Naive B cell (primary cell): ENCODE measurements at places on chromosomes 2 and 18.

GRCh38 chr2:203238704-203239526 lies at the start of gene CYP20A1:
CYP20A1 (plus strand) TSS chr2:203239018; CDS start chr2:203239063, 45 bp downstream.
- DNase-seq: peak; percentile 98

- no peak for DNase-seq
Measured at GRCh38 chr2:26581991-26582842, 58.9 kb downstream of the CIB4 start.

GRCh38 chr2:165959371-165959770 lies 5.8 kb upstream of the TTC21B start:
- DNase-seq: no peak

GRCh38 chr2:95122197-95122551 lies 566 bp upstream of the MRPS5 start:
- DNase-seq: no peak

DNA sequence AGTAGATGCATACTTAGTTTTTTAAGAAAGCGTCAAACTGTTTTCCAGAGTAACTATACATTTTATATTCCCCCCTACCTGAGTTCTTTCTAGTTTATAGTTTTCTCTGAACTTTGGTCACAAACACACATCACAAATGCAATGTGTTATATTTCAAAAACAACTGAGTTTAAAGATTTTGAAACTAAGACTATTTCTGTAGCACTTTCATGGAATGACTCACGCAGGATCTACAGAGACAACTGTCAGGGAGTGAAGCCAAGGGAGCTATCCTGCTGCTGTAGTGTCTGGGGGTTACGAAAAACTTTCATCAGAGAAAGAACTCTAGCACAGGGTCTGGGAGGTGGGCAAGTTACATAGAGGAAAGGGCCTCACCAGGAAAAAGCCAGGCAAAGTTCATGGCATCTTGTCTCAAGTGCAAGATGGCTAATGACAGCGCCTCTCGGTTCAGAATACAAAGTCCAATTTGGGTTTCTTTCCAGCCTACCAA lies 66.8 kb downstream of the UXS1 start:
- no peak for DNase-seq

GRCh38 chr2:44310287-44310686 lies 35.0 kb downstream of the SLC3A1 start:
- no peak for DNase-seq

- no peak for DNase-seq
Measured at GRCh38 chr18:61639886-61640285, 252.9 kb downstream of the RNF152 start.

- no peak for DNase-seq
Measured at GRCh38 chr2:174484573-174484972, 2.3 kb downstream of the GPR155 start.

GRCh38 chr2:157929871-157930667 lies 53.9 kb upstream of the ACVR1 start:
- no peak for DNase-seq

GRCh38 chr2:226760412-226761194 lies 39.0 kb downstream of the IRS1 start:
- DNase-seq: no peak

- no peak for DNase-seq
Measured at GRCh38 chr2:150480241-150480640, 7.2 kb downstream of the RND3 start.

- DNase-seq: no peak
Measured at GRCh38 chr2:176234156-176234555, 35.1 kb upstream of the MTX2 start.

DNA sequence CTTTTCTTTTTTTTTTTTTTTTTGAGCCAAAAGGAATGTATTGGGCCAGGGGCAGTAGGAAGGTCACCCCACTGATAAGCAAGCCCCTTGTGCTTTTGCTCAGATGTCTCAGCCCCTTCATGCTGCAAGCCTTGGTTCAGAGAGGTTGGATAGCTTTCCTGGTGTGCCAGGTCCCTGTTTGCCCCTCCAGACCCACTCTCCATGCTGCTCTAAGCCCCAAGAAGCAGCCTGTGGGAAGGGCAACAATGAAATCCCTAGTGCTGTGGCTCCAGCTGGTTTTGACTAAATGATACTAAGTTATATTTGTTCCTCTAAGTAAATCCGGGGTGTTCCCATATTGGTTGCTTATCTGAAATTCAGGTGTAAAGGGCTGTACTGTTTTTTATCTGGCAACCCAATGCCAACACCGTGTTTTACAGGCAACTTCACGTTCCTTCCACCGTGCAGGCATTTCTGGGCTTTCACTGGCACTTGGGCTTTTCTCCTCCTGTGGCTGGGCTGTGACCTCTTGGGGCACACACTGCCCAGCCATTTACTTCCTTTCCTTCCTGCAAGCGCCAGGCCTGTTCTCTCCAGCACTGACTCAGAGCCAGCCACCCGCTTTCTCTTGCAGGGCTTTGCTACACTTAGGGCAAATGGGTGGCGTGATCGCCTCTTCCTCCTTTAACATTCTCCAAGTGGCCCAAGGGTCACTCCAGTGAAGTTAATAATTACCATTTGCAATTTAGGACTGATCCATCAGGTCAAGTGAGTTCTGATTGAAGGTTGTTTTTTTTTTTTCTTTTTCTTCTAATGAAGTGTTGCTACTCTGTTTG lies 21.6 kb downstream of the MERTK start:
- no peak for DNase-seq

- no peak for DNase-seq
Measured at GRCh38 chr2:77325395-77325794, 196.8 kb downstream of the LRRTM4 start.

- no peak for DNase-seq
Measured at GRCh38 chr18:59052965-59053820, 86.5 kb upstream of the SEC11C start.

DNA sequence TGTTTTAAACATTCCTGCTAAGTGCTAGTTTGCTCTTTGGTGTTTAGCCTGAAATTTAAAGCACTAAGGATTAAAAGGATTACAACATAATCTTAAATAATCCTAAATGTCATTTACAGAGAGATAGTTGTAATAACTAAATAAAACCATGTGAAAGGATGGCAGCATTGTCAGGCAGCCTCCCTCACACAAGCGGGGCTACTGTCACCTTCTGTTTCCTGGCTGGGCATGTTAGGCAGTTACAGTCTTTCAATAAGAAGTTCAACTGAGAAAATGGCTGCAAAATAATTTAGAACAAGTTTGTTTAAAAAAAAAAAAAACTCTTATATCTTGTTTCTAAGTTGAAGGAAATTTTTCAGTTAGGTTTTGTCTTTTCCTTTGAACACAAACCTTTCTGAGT lies 124.9 kb downstream of the ARHGAP15 start:
- no peak for DNase-seq

DNA sequence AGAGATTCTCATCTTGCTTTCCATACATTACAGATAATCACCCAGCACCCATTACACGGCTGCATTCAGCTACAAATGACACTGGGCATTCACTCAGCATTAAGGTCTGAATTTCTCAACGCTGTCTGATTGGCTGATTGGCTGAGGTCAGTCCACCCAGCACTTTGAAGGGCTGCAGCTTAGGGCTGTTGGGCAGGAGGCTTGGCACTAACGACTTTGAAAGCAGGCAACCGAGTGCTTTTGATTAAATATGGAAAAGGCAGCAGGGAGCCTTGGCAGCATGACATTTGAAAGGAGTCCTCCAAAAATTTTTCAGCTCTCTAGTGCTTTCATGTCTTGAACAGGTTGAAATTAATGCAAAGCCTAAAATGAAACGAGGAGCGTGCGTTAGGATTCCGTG lies 253.0 kb downstream of the DCDC2C start:
- DNase-seq: no peak

GRCh38 chr18:55097456-55098170 lies 138.4 kb upstream of the CCDC68 start:
- DNase-seq: no peak

GRCh38 chr2:1777156-1777555 lies 32.8 kb upstream of the PXDN start:
- no peak for DNase-seq

- no peak for DNase-seq
Measured at GRCh38 chr18:32871786-32872185, 99.0 kb upstream of the KLHL14 start.

GRCh38 chr2:70098032-70098431 lies 10.8 kb downstream of the PCBP1 start:
- no peak for DNase-seq

- DNase-seq: no peak
Measured at GRCh38 chr2:62036229-62036628, 130.8 kb downstream of the COMMD1 start.

- DNase-seq: peak; percentile 53
Measured at GRCh38 chr2:181308766-181309515, 148.2 kb upstream of the ITGA4 start.
